Activated T-cell treated with anti-CD3 and anti-CD28 coated beads, Interleukin-2, amount 50 U/mL, for 72 hours (primary cell): ENCODE measurements at places on chromosomes 4 and X. TPM values are rescaled to one million over a fixed set of nuclear protein-coding genes. Genes with fewer than 3 reads are reported as not detected.

DNA sequence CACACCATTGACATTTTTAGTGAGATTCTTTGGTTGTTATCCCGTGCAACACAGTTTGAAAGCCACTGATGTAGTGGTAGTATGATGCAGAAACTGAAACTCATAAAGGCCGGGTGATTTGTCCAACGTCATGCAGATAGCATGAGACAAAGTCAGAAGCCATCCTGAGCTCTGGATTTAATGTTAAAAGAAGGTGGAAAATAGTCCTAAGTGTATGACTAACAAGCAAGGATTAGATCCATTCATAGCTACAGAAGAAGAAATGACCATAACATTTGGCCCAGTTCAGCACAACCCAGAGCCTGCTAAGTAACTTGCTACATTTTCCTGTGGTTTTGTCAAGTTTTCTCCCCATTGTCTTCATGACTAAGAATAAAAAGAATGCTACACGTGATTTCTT is 142.4 kb downstream of the AMELX start:
- no peak overlapping the region for H3K4me3 ChIP-seq
- no peaks in the 10 kb centered on the region for H3K36me3 ChIP-seq
- no peaks in the 10 kb centered on the region for H3K4me1 ChIP-seq
- no peak for DNase-seq

- H3K36me3 ChIP-seq: peaks cover 6% of the 10 kb centered on the region
- no peaks in the 10 kb centered on the region for H3K27me3 ChIP-seq
- peak; percentile 31 for DNase-seq
Measured at GRCh38 chr4:48681856-48682255, 98.2 kb downstream of the FRYL start.

PF4V1 gene
- total RNA-seq: not detected

ADGRG4 gene
- total RNA-seq: not detected

DUSP21 gene
- total RNA-seq: not detected

MSX1 gene
- total RNA-seq: not detected

ADH1B gene
- not detected for total RNA-seq
